ENCODE measurements at places on chromosomes 2 and 18.

DNA sequence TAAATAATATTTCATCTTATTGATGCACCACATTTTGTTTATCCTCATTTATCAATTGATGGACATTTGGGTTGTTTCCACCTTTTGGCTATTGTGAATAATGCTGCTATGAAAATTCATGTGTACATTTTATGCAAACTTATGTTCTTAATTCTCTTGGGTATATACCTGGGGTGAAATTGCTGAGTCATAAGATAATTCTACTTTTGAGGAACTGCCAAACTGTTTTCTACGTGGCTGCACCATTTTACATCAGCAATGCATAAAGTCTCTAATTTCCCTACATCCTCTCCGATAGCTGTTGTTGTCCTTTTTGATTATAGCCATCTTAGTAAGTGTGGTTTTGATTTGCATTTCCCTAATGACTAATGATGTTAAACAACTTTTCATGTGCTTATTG is 116.5 kb upstream of the DLX2 start:
- DNase-seq, result no peak

DNA sequence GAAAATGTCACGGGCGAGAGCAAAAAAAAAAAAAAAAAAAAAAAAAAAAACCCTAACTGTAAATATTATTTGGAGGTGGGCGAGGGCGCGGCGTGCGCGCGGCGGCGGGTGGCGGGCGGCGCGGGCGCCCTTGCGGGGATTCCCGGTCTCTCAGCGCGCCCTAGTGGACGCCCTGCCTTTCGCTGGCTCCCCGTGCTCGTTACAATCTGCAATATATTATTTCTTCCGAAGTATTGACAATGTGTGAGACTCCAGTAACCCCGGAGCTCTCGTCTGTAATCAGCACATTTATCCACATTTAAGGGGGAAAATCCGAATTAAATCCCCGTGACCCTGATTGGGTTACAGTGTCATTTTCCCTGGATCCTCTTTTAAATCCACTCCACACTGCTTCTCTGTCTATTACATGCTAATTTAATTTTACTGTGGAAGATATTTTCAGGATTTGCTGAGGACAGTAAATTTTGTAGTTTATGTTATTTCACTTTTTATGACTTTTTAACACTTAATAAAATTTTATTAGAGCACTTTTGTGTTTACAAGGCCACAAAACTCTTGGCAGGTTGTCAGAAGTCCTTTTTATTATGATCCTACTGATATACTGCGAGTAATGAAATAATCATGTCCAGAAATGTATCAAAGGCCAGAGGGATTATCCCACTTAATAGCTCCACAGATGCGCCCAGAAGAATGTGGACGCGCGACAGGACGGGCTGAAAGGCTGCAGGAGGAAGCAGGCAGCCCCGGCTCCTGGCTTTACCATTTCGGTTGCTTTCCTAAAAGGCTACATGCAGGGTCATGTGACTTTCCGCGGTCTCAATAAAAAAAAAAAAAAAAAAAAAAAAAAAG is 369.1 kb downstream of the MTX2 start:
- peak; percentile 89 for DNase-seq

GRCh38 chr18:73900106-73900835 is 247.4 kb downstream of the FBXO15 start:
- no peak for DNase-seq

GRCh38 chr2:147327613-147328012 is 517.2 kb upstream of the ACVR2A start:
- no peak for DNase-seq

DNA sequence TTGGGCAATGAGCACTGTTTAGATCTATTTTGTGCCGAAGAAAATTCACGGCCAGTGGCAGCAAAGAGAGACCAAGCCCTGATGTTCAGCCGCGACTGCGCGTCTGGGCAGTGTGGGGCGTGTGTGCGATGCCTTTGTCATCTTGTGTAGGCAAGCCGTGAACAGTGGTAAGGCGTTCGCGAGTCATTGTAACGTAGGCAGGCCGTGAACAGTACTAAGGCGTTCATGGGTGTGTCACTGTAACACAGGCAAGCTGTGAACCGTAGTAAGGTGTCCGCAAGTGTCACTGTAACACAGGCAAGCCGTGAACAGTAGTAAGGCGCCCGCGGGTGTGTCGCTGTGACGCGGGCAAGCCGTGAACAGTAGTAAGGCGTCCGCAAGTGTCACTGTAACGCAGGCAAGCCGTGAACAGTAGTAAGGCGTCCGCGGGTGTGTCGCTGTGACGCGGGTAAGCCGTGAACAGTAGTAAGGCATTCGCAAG is 99.9 kb downstream of the NFATC1 start:
- DNase-seq, result no peak

DNA sequence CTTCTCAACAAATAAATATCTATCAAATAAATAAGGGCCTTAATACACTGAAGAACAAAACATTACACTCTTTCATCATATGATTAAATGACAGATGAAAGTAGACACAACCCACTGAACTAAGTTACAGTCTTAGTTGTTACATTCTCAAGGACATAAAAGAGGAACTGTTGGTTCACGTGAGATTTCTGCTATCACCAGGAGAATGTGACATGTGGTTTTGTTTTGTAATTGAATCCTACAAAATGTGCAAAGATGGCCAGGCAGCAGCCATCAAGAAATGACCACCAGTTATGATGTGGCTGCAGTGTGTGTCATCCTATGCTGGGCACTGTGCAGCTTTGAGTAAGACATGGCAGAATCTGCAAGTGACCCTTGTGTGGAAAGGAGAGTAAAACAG is 310.6 kb upstream of the PIK3C3 start:
- DNase-seq, result no peak

DNA sequence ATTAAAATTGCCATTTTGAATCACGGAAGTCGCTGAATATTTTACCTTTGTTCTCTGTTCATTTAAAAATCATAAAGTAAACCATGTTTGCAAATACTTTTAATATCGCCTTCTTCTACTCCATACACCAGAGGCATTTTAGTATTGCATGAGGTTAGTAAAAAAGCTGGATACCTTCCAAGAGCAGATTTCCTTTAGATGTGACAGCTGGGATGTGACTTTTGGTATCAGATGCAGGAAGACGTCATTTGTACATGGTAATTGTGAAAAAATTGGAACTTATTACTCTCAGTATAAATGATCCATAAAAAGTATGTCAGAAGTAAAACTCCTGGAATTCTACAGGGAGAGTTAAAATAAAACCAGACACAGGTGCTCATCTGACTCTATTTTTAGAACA is 89.5 kb downstream of the SLC4A10 start:
- DNase-seq, result no peak

GRCh38 chr18:48417985-48418384 is 8.8 kb upstream of the ZBTB7C start:
- no peak for DNase-seq

DNA sequence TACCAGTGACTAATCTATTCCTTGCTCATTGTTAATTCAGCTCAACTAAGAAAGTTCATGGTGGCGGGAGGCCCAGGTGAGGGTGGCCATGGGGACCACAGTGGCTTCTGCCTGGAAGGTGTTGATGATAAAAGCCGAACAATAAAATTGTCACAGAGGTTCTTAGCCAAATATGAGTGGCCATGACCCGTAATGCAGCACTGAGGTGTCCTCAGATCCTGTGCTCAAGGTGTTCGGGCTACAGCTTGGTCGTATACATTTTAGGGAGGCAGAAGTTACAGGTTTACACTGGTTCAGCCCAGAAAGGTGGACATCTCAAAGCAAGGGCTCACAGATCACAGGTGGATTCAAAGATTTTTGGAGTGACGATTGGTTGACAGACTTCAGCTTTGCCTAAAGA is 98.5 kb upstream of the SNTG2 start:
- no peak for DNase-seq

DNA sequence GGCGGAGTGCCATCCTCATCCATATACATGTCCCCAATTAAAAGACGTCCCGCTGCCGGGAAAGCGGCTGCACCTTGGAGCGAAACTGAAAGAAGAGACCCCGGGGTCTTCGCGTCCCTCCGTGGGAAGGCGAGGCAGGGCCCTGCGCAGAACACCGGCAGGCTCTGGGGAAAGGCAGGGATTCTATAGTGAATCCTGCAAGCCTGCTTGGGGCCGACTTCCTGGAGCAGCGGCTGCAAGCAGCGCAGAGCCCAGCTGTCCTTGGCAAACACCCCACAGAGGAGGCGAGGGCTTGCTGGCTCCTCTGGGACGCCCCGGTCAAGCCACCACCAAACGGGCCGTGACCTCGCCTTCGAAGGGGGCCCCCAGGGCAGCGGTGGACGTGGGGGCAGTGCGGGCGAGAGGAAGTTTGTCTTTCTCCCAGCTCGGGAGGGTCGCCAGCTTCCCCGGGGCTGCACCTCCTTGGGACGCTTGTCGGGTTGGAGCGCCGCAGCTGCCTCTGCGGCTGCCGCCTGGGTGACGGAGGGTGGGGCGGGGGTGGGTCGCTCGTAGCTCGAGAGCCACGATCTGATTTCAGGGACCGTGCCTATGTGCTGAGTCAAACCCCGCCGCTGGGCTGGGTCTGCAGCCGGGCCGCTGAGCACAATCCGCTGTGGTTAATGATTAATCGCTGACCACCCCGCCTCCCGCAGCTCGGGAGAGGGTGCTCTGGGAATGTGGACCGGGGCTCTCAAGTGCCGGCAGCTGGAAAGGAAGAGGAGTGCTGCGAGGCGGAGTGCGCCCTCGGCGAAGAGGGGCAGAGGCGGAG is 486 bp upstream of the GPR39 start:
- DNase-seq, result peak; percentile 79

DNA sequence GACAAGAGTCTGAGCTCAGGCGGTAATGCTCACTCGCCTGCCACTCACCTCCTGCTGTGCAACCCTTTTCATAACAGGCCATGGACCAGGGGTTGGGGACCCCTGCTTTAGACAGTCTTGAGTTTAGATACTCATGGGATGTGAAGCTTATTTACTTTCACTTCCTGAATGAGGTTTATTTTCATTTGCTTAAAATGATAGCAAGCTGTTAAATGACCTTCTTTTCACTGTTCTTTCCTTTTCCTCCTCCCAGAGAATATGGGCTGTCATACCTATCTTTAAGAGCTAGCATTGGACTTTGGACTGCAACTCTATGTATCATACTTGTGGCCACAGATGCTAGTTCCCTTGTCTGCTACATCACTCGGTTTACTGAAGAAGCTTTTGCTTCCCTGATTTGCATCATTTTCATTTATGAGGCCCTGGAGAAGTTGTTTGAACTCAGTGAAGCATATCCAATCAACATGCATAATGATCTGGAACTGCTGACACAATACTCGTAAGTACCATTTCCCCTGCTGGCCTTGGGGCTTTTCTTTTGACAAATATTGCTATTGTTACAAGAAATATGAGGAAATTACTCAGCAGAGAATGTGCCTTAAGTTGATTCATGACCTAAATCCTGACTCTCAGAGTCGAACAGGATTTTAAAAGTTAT is 168.5 kb downstream of the DPP4 start:
- no peak for DNase-seq

GRCh38 chr2:25105336-25106085 is 62.9 kb downstream of the POMC start:
- DNase-seq, result no peak

DNA sequence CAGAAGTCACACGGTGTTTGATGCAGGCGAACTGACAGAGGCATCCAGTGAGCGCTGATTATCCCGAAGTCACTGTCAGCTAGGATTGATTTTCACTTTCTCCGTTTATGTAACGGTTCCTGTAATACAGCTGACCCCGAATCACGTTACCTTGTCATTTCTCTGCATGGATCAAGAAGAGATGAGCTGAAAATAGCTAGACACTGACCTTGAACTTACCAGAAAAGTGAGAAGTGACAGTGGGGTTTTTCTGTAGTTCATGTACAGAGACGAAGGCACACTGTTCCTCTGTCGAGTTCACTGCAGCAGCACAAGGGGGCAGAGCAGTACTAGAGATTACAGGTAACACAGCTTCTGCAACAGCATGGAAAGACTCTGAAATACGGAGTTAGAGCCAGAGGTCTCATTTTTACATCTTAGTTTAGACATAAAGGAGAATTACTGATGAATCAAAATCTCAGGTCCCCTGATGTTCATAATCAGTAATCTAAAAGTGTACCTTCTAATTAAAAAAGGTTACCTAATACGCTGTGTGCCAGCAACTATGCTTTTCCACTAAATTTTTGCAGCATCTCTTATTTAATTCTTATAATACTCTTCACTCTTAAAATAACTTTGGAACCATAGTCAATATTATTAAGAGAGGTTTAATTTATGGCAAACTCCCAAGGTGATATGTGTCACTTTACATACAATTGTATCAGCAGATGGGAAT is 33.1 kb downstream of the ARHGAP15 start:
- DNase-seq, result peak; percentile 21

- DNase-seq, result no peak
These were observed 4.5 kb downstream of the DYTN start for GRCh38 chr2:206713746-206714145.

GRCh38 chr2:108983061-108983460 is 6.0 kb downstream of the EDAR start:
- no peak for DNase-seq

- no peak for DNase-seq
These were observed 58.7 kb downstream of the CD226 start for GRCh38 chr18:69889009-69889408.

DNA sequence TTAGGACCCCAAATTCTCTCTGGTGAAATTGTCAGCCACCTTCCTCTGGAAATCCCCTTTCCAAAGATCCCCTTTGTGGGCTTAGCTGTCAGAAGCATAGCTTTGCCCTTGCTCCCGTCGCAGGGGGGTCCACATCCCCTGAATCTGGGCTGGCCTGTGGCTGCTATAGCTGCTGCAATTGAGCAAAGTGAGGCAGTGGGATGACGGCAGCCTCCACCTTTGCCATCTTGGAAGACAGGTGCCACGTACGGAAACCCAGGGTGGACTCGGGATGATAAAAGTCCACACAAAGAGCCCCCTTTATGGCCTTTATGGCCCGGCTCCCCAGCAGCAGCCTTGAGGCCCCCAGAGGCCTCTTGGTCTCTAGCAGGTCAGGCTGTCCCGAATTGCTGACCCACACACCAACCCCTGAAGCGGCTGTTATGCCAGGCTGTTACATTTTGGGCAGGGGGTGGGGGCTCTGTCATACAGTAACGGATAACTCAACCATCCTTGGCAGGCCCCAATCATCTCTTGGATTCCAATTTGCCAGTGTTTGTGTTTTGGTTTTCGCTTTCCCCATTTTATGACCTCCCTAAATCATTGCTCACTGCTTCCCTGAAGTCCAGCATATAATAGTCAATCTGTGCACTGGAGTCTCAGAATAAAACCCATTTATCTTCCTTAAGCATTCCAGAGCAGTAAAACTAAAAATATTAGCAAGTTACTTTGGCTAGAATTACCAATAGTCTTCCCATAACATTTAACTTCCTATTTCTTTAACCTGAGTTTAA is 33.2 kb upstream of the ID2 start:
- no peak for DNase-seq

DNA sequence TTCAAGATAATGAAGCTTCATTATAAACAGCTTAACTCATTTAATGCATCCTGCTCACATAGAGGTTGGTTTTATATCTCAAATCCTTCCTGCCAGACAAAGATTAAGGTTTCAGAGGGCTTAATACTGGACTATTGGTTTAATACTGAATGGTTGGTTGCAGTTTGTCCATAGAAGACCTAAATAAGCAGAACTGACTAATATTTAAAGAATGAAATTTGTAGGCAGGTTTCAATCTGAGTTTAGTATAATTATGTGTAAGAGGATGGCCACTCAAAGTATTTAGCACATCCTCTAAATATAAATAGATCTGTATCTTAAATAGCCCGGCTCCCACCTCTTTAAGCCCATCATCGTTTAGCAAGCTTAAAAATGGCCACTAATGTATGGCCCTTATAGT is 92.5 kb downstream of the EPB41L5 start:
- no peak for DNase-seq

Data from SK-N-SH (cell line).